Activated CD8-positive, alpha-beta T cell treated with anti-CD3 and anti-CD28 coated beads for 36 hours (primary cell): ENCODE measurements at places on chromosomes 11 and 22. TPM values are rescaled to one million over a fixed set of nuclear protein-coding genes. Genes with fewer than 3 reads are reported as not detected.

GRCh38 chr11:6824136-6824823, 21.2 kb upstream of the OR10A5 start:
- no peak for DNase-seq
- no peaks in the 10 kb centered on the region for H3K4me1 ChIP-seq
- no peak overlapping the region for H3K4me3 ChIP-seq

DNA sequence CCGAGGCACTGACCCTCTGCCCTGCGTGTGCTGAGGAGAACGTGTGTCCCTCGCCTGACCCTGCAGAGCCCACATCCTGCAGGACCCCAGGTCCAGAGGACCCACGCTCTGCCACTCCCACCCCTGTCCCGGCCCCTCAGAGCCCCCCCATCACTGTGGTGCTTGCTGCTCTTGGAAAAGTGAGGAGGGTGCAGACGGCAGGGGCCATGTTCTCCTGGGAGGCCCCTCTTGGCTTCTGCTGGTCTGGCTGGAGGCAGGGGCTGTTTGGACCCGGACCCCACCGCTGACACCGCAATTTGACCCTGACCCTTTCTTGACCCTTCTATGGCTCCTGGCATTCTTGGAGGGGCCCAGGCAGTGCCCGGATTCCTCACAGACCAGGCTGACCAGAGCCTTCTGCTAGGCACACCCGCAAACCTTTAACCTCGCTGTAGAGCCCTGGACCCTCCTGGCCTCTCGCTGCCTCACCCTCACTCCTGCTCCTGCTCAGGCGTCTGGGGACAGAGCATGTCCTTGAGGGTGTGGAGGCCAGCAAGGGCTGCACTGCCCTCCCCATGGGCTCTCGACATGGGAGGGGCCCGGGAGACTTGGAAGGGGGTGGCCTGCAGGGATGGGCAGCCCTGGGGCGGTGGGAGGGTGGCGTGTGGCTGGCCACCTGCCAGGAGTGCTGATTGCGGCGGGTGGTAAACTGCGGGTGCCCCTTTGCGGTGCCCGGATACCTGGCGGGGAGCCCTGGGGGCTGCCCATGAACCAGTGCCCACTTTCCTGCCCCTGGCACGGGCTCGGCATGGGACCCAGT, 37.0 kb upstream of the MUC5AC start:
- H3K27me3 ChIP-seq = peaks cover 4% of the 10 kb centered on the region
- no peak overlapping the region for H3K27ac ChIP-seq

DNA sequence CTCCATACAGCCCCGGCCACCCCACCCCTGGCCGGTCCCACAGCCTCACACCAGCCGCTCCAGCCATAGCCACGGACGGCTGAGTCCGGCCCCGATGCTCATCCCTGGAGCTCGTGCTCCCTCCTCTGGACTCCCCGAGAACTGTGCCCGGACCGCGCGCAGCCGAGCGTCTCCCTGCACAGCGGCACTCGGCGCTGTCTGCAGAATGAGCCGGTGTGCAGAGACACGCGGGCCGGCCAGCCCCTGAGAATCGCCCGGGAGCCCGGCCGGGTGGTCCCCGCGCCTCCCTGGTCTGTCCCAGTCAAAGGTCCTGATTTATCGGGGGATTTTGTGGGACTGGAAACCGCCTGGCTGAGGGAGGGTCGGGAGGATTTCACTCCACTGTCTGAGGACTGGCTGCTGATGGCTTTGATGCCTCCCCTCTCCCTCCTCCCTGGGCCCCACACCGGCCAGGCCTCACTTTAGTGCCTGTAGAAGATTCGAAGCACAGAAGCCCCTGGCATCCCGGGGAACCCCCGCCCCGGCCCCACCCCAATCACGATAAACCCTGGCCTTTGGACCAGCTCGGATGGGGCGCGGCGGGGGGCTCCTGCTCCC, 102.7 kb downstream of the BRD1 start:
- peaks cover 21% of the 10 kb centered on the region for H3K27me3 ChIP-seq
- DNase-seq = peak; percentile 81
- H3K36me3 ChIP-seq = no peaks in the 10 kb centered on the region

DNA sequence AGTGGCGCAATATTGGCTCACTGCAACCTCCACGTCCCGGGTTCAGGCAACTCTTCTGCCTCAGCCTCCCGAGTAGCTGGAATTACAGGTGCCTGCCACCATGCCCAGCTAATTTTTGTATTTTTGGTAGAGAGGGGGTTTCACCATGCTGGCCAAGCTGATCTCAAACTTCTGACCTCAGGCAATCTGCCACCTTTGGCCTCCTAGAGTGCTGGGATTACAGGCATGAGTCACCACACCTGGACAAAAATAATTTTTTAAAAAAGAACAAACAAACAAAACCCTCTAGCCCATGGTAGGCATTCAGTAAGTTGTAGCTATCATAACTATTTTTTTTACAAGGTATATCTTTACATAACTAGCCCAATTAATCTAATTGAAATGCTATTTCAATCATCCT, 73.9 kb upstream of the CAPRIN1 start:
- H3K4me1 ChIP-seq = no peaks in the 10 kb centered on the region
- DNase-seq = no peak
- peaks cover 5% of the 10 kb centered on the region for H3K27me3 ChIP-seq
- H3K27ac ChIP-seq = no peak overlapping the region

DNA sequence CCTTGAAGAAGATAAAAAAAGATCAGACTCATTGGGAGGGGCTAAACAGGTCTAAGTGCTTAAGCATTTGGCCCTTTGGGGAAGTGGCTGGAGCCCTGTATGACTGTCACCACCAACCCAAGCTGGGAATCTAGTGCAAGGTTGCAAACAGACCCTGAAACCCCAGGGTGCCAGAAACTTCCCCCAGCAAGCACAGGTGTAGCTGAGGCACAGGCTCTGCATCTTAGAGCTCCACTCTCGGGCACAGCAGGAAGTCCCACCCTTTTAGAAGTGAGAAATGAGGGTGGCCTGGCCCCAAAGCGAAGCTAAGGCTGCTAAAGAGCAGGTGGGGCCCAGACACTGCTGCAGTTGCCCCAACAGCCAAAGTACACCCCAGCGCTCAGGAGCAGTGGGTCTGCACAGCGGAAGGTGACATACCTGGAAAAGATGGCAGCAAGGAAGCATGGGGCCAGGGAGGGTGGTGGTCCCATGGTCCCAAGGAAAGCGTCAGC, 5.8 kb upstream of the KDM2A start:
- DNase-seq = peak; percentile 49
- no peaks in the 10 kb centered on the region for H3K36me3 ChIP-seq
- H3K27ac ChIP-seq = peak overlapping the region; percentile 82

DNA sequence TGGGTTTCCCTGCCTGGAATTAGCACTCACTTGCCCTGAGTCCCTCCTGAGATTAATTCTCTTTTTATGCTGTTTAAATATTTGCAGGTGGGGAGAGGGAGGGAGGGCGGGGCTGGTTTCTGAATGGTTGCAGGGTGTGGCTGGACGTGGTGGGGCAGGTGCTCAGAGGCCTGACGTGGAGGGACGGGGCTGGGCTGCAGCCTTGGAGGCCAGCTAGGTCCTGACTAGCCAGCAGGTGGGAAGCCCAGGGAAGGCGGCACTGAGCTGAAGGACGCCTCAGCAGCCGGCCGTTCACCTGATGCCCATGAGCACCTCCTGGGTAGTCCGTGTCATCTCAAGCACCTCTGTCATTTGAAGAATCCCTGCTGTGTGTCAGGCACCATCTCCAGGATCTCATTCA, 21.3 kb downstream of the SGSM1 start:
- H3K27me3 ChIP-seq = no peaks in the 10 kb centered on the region
- H3K4me3 ChIP-seq = no peak overlapping the region
- no peaks in the 10 kb centered on the region for H3K36me3 ChIP-seq
- no peak overlapping the region for H3K27ac ChIP-seq
- DNase-seq = no peak

GRCh38 chr22:19629331-19629719, 85.0 kb upstream of the SEPTIN5 start:
- DNase-seq = no peak
- no peaks in the 10 kb centered on the region for H3K36me3 ChIP-seq
- H3K27me3 ChIP-seq = peaks cover 4% of the 10 kb centered on the region
- H3K27ac ChIP-seq = no peak overlapping the region
- H3K4me3 ChIP-seq = no peak overlapping the region

- no peaks in the 10 kb centered on the region for H3K36me3 ChIP-seq
- no peaks in the 10 kb centered on the region for H3K27me3 ChIP-seq
- peaks cover 14% of the 10 kb centered on the region for H3K4me1 ChIP-seq
- no peak overlapping the region for H3K4me3 ChIP-seq
Observed at GRCh38 chr11:95586155-95586554, 203.4 kb downstream of the FAM76B start.

GRCh38 chr22:40472051-40472450, 101.7 kb downstream of the SGSM3 start:
- H3K36me3 ChIP-seq = no peaks in the 10 kb centered on the region
- no peak overlapping the region for H3K27ac ChIP-seq
- no peaks in the 10 kb centered on the region for H3K27me3 ChIP-seq
- no peak overlapping the region for H3K4me3 ChIP-seq
- DNase-seq = no peak
- H3K4me1 ChIP-seq = peaks cover 20% of the 10 kb centered on the region

GRCh38 chr11:117097389-117098268, 599 bp downstream of the SIK3 start:
- H3K27me3 ChIP-seq = no peaks in the 10 kb centered on the region
- peak overlapping the region; percentile 94 for H3K27ac ChIP-seq
- peak; percentile 43 for DNase-seq
- peaks cover 52% of the 10 kb centered on the region for H3K4me1 ChIP-seq

DNA sequence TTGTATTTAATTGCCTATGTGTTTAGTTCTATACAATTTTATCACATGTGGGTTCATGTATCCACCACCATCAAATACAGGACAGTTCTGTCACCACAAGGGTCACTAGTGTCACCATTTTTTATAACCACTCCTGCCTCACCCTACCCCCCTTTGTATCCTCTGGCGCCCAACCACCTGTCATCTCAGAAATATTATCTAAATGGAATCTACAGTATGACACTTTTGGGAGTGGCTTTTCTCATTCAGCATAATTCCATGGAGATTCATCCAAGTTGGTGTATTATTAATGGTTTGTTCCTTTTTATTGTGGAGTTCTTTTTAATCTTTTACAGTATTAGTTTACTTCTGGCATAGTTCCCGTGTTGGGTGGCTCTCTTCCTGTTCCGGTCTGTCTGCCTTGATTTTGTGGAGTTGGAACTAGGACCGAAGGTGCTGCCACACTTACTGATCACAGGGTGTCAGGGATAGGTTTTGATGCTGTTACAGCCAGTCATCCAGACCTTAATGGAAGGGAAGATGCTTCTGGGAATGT, 58.5 kb downstream of the TNRC6B start:
- no peaks in the 10 kb centered on the region for H3K27me3 ChIP-seq
- H3K4me1 ChIP-seq = peaks cover 61% of the 10 kb centered on the region
- no peak for DNase-seq
- H3K27ac ChIP-seq = no peak overlapping the region

DNA sequence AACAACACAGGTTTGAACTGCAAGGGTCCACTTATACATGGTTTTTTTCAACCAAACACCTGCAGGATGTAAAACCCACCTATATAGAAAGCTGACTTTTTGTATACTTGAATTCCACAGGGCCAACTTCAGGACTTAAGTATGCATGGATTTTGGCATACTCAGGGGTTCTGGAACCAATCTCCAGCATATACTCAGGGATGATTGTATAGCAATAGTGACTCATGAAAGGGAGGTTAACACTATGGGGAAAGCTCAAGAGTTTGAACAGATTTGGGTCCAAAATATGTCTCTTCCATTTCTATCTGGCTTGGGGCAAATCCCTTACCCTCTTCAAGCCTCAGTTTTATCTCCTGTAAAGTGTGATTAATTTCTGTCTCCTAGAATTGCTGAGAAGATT, 94.9 kb downstream of the MICAL2 start:
- H3K27me3 ChIP-seq = no peaks in the 10 kb centered on the region
- peaks cover 65% of the 10 kb centered on the region for H3K4me1 ChIP-seq
- H3K27ac ChIP-seq = peak overlapping the region; percentile 51
- H3K4me3 ChIP-seq = no peak overlapping the region

- H3K4me1 ChIP-seq = peaks cover 19% of the 10 kb centered on the region
- H3K27me3 ChIP-seq = peaks cover 12% of the 10 kb centered on the region
- H3K27ac ChIP-seq = no peak overlapping the region
- peak; percentile 88 for DNase-seq
- peaks cover 20% of the 10 kb centered on the region for H3K36me3 ChIP-seq
Observed at GRCh38 chr11:57480409-57481137, 20.2 kb downstream of the RTN4RL2 start.

GRCh38 chr11:117479372-117479771, 151.7 kb downstream of the CEP164 start:
- no peak overlapping the region for H3K4me3 ChIP-seq
- no peak overlapping the region for H3K27ac ChIP-seq
- no peaks in the 10 kb centered on the region for H3K36me3 ChIP-seq
- no peaks in the 10 kb centered on the region for H3K27me3 ChIP-seq
- H3K4me1 ChIP-seq = no peaks in the 10 kb centered on the region

DNA sequence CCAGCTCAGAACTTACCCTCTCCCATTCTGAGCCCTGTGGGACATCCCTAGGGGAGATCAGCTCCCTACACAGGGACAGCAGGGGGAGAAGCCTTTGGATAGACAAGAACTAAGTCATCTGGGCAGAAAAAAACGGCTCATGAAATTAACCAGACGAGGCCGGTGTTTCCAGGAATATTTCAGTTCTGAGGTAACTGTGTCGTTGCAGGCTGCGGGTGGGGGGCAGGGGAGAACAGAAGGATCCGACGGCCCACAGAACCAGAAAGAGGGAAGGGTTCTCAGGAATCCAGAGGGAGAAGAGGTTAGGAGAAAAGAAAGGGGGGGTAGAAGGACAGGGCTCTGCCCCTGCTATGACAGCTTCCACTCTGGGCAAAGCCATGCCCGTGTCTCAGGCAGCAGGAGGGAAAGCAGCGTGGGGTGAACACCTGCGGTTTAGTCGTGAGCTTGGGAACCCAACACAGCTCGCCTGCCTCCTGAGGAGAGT, 3.6 kb downstream of the CLCF1 start:
- peaks cover 51% of the 10 kb centered on the region for H3K4me1 ChIP-seq
- peaks cover 21% of the 10 kb centered on the region for H3K27me3 ChIP-seq
- DNase-seq = no peak
- no peak overlapping the region for H3K4me3 ChIP-seq

GRCh38 chr11:606245-606644, 9.5 kb downstream of the IRF7 start:
- H3K27ac ChIP-seq = no peak overlapping the region
- no peaks in the 10 kb centered on the region for H3K27me3 ChIP-seq
- H3K4me1 ChIP-seq = no peaks in the 10 kb centered on the region
- H3K4me3 ChIP-seq = no peak overlapping the region

DNA sequence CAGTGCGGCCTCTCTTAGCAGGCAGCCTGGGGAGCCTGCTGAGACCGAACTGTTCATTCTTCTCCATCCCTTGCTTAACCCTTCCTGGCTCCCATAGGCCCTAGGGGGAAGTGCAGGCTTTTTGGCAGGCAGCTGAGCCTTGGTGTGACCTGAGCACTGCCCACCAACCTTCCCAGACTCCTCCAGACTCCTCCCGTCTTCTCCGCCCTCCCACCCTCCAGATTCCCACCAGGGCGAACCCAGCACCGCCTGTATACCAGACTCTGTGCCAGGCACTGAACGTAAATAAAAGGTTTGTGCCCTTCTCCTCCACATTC, 7.9 kb downstream of the RELT start:
- peak overlapping the region; percentile 32 for H3K4me3 ChIP-seq
- no peaks in the 10 kb centered on the region for H3K27me3 ChIP-seq
- DNase-seq = no peak
- peaks cover 2% of the 10 kb centered on the region for H3K36me3 ChIP-seq

Gene PIH1D2
- 0.61 TPM for total RNA-seq

Gene JHY
- total RNA-seq = 1.3 TPM

Gene MMP12
- not detected for total RNA-seq

Gene NAGA
- 9.3 TPM for total RNA-seq

Gene GLB1L2
- 4.7 TPM for total RNA-seq

Gene ADAMTS8
- not detected for total RNA-seq

Gene RTN4RL2
- 0.23 TPM for total RNA-seq

Gene UCP3
- 1.5 TPM for total RNA-seq

Gene IGF2
- 8.1 TPM for total RNA-seq

Gene DDI1
- total RNA-seq = not detected

Gene TNNT3
- 5.4 TPM for total RNA-seq
